ENCODE measurements at places on chromosomes 2 and 18. TPM values are rescaled to one million over a fixed set of nuclear protein-coding genes. Genes with fewer than 3 reads are reported as not detected.
A peak's percentile ranks its signal among the peaks of the same experiment; 100 is the strongest.

The DOK6 gene
- not detected for total RNA-seq

The NAPG gene
- 35.3 TPM for total RNA-seq

DNA sequence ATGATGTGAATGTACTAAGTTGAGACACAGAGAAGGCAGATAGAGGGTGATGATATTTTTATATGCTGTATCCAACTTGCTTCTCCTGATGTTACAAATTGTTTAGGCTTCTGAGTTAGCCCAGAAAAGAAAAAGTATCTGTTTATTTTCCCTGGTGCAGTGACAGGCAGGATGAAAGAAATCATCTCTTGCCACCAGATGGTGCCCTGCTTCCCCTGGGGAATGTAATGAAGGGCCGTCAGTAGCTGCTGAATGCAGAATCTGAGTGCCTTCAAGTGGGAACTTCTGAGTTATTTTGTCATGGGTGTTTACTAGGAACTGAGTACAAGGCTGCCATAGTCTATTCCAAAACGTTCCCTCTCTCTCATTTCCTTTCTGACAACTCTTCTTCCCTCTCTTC lies 525.6 kb downstream of the MBD2 start:
- no peak for DNase-seq

DNA sequence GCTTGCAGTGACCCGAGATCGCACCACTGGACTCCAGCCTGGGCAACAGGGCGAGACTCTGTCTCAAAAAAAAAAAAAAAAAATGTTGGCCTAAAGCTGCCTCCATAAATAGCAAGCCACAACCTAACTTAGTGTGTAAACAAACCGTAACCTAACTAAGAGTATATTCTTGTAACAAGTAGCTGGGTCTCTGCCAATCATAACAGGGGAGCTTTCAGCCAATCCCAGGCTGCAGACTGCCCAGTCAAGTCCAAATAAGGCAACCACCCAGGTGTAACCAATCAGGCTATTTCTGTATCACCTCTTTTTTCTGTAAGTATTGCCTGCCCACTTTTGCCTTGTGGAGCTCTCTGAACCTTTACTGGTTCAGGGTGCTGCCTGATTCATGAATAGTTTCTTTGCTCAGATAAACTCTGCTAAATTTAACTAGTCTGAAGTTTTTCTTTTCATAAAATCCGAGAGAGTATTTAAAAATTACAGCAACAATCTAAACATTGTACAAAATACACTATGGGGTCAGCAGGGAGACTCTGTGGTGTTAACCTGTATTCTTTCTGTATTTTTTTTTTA lies 4.5 kb downstream of the PSTPIP2 start:
- no peak for DNase-seq

DNA sequence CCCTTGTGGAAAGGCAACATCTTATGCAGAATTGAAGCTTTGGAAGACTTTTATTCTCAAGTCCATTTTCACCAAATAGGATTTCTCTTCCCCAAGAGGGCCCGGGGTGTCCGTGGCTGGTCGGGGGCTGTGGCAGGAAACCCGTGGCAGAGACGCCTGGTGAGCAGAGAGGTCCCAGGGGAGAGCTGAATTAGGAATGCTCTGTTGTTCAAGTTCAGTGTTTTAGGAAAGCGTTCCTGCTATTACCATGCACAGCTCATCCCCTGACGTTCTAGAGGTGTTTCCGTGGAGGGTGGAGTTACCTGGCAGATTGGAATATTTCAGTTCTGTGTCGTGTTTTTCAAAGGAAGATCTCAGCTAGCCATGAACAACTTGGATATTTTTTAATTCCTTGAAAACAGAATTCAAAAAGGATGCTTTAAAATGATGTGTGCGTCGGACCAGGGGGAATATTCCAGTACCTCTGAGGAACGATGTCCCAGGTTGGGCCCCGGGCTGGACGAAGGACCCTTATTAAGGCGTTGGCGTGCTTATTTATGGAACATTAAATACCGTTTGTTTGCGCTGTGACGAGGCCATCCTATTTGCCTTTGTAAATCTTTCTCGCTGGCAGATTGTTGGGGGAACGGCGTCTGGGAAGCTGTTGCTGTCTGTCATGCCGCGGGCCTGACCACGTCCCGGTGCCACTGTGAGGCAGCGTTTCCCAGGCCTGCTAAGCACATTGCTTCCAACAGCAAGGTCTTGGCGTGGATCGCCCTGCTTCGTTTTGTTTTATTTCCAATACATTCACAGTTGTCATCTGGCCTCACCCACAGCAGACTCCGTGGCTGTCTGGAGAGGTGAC lies 8.2 kb downstream of the NFATC1 start:
- no peak for DNase-seq

DNA sequence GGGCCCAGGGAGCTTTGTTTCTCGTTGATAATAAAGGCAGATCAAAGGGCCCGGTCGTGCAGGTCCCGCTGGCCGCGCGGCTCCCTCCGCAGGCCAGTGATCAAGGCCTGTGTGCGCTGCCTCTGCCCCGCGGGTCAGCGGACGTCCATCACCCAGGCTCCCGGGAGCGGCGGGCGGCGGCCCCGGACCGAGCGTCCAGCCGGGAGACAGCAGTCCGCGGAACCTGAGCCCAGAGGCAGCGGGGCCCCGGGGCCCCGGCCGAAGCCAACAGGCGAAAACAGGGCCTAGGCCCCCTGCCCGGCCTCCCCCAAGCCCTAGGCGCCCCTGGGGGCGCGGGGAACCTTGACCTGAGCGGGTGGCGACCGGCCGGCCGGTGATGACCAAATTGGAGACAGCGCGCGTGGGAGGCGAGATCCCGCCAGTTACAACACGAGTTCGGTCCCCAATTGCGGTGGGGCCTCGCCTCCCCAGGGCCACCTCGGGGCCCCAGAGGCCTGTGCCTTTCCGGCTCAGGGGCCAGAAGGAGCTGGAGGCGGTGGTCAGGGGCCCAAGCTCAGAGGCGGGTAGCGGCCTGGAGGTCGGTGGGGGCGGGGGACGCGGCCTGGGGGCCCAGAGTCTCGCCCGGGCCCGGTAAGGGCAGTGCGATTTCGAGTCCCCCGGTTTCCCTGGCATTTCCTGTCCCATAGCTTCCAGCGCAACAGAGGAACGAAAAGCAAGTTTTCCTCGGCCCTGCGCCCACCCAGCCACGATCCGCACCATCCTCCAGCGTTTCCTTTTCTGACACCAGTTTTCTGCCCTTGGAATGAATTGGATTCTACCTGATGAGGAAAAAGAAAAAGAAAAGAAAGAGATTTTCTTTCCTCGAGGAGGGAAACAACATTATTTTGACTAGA lies 5.9 kb downstream of the SP9 start:
- DNase-seq, result no peak

DNA sequence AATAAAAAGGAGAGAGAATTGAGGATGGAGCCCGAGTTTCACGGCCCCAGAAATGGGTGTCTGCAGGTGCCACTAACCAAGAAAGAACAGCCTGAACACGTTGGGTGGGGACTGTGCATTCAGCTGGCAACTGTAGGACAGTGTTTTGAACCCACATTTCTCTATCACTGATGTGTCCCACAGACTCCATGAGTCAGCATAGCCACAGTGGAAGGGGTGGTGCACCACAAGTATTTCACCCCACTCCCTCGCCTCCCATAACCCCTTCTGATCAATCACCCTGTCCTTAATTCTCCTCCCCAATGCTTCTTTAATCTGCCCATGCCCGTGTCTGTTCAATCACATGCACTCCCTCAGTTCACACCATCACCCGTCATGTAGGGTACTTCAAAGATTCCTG lies 291.5 kb downstream of the ZNF516 start:
- no peak for DNase-seq

DNA sequence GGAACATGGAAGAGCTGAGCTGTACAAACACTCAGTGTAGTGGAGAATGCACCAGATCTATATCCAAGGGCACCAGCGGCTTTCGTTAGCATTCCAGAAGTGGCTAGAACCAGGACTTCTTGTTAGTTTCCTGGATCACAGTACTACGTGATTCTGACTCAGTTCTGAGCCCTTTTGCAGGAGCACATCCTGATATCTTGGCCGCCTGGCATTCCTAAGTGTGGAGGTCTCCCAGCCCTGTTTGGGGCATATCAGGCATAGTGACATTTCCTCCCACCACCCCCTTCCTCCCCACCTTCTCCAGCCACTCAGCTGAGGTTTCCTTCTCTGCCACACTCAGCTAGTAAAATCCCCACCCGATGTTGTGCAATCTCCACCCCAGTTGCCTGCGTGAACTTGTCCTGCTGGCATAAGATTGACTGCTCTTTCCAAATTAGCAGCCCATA lies 63.4 kb downstream of the BMP10 start:
- peak; percentile 5 for DNase-seq

- DNase-seq, result no peak
These were observed 27.3 kb downstream of the ZAP70 start for GRCh38 chr2:97740590-97741182.

The LYG1 gene
- 2.0 TPM for total RNA-seq

- DNase-seq, result no peak
These were observed 13.8 kb downstream of the RRM2 start for GRCh38 chr2:10136101-10136934.

GRCh38 chr2:37394796-37395555 lies 50.5 kb downstream of the QPCT start:
- DNase-seq, result no peak

GRCh38 chr2:207782238-207783030 lies 12.7 kb upstream of the FZD5 start:
- DNase-seq, result no peak

DNA sequence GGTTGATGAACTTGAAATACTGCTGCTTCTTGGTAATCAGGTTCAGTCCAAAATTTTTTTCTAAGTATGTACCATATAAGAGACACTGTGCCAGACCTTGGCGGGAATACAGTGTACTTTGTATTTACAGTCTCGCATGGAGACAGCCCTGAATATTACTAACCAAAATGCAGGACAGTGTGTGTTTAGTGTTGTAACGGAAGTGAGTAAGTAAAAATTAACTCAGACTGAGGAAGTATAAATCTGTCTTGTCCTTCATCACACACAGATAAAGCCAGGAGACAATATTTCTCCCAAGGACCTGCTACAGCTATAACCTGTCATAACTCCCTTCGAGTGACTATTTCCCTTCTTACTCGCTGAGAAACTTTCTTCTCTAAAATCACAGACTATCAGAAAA lies 76.9 kb downstream of the ACTR3 start:
- no peak for DNase-seq

GRCh38 chr2:191622374-191623320 lies 55.3 kb upstream of the NABP1 start:
- DNase-seq, result no peak

The TMEM163 gene
- total RNA-seq, result 0.27 TPM

All from activated T-helper 2 cell treated with anti-CD3 and anti-CD28 coated beads, Interferon-gamma antibody, Interleukin-2, Interleukin-4, amounts not matched to agents 10 μg/mL and 5 μg/mL and 100 μg/mL, durations not matched to agents 14 hours and 24 hours and 36 hours (primary cell).